ENCODE measurements at places on chromosomes 2 and 18.

GRCh38 chr2:186599186-186599778 is 9.4 kb downstream of the ITGAV start:
- DNase-seq: no peak

DNA sequence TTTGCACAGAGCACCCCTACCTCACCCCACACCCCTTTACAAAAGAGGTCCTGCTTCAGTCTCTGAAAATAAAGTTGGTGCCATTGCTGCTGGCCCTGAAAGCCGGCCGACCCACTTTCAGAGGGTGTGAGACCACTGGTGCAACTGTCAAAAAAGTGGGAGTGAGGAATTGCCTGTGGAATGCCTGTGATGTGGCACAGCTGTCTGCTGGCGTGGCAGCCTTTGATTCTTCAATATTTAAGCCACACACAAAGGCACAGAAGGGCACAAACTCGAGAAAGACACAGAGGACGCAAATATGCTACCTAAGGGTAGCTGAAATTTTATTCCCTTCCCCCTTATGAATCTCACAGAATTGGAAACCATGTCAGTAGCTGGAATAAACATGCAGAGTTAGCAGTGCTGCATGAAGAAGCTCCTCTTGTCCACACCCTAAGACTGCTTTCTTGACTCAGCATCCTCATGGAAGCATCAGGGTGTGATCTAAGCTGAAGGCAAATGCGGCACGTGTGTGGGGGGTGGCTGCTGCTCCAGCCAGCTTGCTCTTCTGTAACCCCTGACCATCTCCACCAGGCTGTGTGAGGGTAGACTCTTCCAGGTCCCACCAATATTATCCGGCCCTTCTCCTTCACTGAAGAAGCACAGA is 92.3 kb downstream of the CELF4 start:
- no peak for DNase-seq

GRCh38 chr18:39795350-39795749 is 2159.7 kb upstream of the PIK3C3 start:
- DNase-seq: no peak

GRCh38 chr2:182554950-182555349 is 128.1 kb upstream of the PDE1A start:
- no peak for DNase-seq

- no peak for DNase-seq
Measured at GRCh38 chr2:38462121-38462661, 85.1 kb upstream of the ATL2 start.

DNA sequence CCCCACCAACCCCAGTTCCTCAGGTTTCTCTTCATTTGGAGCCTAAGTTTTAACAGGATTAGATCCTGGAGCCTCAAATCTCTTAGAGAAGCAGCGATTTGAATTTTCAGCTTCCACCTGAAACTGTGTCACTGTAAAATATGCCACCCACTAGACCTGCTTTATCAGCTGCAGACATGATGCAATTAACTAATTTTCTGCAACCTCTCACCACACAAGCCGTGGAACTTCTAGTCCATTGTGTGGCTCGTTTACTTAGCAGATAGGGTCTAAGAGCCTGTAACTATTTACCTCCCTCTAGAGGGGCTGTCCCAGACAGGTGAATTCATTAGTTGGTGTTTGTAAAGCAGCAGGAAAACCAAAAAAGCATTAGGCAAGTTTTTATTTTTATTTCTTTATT is 31.6 kb upstream of the FZD5 start:
- no peak for DNase-seq

GRCh38 chr18:44733069-44733753 is 52.5 kb downstream of the SETBP1 start:
- no peak for DNase-seq

GRCh38 chr18:50802141-50802540 is 17.7 kb downstream of the MRO start:
- DNase-seq: no peak

DNA sequence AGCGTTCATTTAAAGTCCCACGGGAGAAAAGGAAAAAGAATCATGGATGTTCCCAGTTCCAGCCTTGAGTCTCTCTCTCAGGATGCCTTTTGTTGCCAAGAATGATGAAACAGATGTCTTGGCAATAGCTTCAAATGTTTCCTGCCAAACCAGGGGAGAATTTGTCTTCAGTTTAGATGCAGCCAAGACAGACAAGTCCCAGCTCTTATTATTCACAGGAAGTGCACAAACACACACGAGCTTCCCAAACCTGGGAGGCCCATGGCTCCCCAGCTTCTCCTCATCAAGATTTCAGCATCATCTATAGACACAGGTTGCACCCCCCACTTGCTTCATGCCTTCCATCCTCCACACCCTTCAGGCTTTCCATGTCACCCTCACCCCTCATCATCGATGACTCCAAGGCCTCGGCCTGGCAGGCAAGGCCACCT is 45.9 kb downstream of the HS1BP3 start:
- DNase-seq: no peak

DNA sequence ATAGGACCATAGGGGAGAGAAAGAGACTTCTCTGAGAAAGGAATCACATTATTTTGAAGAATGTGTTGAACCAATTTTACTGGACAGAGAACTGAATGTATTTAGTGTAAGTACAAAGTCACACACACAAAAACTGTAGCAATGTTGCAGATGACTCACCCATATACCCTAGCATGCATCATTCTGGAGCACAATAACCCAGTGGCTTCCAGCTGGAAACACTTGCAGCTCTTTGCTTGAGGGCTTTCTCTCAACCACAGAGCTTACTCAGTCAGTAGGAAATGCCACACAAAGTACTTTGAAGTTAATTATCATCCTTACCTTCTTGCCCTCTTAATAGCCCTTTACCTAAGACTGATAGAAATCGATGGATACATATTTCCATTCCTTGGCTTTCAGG is 760.0 kb upstream of the FSHR start:
- no peak for DNase-seq

- DNase-seq: no peak
Measured at GRCh38 chr2:54332386-54332785, 76.4 kb upstream of the TSPYL6 start.

GRCh38 chr2:46068636-46069035 is 228.6 kb upstream of the EPAS1 start:
- no peak for DNase-seq

DNA sequence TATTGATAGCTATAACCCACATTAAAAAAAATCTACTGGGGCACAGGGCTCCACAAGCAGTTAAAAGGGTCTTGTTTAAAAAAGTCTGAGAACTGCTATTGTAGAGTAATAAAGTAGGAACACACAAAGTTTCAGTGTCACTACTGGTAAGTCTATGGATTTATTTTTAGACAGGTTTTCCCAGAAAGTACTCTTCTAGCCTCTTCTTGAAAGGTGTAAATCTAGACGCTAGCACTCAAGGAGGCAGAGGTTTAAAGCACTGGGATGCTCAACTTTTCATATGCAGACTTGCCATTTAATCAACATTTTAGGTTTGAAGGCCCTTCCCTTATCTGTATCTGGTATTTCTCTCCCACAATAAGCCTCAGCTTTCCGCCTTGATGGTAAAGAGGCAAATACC is 33.4 kb downstream of the FBXO11 start:
- no peak for DNase-seq

DNA sequence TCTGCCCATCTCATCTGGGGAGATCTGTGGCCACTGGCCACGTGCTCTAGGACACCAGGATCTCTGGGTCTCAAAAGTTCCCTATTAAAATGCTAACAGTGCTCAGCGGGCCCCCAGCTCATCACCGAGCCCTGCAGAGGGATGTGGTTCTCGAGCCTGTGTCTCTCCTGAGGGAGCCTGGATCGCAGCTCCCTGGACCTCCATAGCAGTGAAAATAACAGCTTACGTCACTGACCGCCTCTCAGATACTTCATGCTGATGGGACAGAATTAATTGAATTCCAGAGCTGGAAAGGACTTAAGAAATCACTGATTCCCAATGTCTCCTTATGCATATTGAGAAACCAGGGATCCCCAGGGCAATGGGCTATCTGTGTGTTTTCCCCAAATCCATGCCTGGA is 90.0 kb downstream of the GALR1 start:
- no peak for DNase-seq

GRCh38 chr2:223621901-223622300 is 19.7 kb upstream of the SCG2 start:
- DNase-seq: no peak

DNA sequence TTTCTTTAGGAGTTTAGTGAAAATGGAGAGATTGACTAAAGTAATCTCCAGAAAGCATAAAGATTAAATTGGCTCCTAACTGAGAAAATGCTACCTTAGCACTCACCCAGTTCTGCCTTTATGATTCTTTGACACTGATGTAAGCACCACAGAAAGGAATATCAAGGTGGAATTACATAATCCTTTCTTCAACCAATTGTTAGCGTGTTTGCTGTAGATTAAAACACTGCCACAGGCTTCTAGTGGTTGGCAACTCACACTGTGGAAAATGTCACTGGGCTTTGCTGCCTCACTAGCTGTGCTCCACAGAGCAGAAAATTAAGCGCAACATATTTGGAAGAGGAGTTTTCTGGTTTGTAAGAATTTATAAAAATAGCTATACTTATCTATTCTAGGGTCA is 104.1 kb downstream of the DLGAP1 start:
- DNase-seq: no peak

- DNase-seq: no peak
Measured at GRCh38 chr2:233402346-233402745, 48.1 kb downstream of the DGKD start.
